ENCODE measurements at places on chromosomes 12 and 14.

DNA sequence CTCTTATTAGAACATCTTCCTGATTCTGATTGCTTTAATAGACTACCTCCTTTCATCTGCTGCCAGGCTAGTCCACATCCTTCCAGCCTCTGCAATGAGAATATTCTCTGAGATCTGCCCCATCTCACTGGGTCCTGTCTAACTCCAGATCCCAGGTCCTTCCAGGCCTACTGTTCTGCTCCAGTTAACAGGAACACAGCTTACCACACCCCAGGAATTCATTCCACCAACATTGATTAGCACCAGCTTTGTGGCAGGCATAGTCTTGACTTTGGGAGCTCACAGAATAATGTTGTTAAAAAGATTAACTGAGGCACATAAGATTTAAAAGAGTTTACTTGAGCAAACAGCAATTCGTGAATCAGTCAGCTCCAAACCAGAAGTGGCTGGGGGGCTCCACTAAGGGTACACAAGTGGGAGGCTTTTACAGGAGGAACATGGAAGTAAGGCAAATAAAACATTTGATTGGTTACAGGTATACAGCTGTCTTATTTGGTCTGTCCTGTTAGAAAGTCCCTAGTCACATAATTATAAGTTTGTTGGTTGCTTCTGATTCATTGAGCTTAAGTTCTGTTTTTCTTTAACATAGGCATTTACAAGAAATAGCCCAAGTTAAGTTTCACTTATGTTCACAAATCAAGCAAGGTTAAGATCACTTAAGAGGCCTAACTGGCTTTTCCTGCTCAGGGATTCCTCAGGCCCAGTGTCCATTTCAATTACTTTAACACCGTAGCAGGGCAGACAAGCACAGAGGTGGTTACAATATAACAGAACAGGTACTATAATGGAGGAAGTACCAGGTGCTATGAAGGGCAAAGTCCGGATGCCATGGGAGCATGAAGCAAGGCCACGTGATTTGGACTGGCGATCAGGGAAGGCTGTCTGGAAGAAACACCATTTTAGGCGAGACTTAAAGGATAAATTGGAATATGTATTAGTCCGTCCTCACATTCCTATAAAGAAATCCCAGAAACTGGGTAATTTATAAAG, 12.2 kb upstream of the MYH7 start:
- no peak for DNase-seq

- no peak for DNase-seq
These were observed 196.6 kb upstream of the DCN start for GRCh38 chr12:91379051-91379775.

- DNase-seq, result no peak
These were observed 226.4 kb upstream of the CAND1 start for GRCh38 chr12:67042697-67043131.

GRCh38 chr12:117664169-117664568, 302.7 kb upstream of the NOS1 start:
- DNase-seq, result no peak

GRCh38 chr14:41875116-41875515, 268.4 kb downstream of the LRFN5 start:
- no peak for DNase-seq

DNA sequence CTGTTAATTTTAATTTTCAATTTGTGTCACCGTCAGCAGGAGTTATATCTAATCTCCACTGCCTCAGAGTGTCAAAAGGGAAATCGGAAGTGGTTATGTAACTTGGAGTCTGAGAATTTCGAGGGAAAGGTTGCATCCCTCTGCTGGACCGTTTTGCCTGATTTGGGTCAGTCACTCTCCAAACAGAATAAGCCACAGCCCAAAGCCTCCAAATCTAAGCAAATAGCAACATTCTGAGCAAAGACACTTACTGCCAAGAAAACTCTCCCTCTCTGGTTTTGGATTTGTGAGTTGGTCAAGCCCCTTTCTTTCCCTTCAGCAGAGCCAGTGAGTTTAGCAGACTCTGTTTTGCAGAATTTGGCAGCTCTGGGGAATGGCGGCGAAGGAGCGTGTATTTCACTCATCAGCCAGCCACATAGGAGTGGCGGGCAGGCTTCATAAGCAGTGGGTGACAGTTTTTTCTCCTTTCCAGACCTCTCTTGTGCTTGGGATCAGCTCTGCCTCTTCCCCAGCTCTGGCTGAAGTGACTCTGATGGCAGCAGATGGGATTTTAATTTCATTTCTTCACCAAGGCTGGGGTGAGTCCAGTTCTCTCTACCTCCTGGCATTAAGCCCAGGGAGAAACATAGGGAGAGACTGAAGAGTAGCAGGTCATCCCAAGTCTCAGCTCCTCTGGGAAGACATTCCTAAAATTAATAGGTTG, 218.7 kb upstream of the NOS1 start:
- no peak for DNase-seq

DNA sequence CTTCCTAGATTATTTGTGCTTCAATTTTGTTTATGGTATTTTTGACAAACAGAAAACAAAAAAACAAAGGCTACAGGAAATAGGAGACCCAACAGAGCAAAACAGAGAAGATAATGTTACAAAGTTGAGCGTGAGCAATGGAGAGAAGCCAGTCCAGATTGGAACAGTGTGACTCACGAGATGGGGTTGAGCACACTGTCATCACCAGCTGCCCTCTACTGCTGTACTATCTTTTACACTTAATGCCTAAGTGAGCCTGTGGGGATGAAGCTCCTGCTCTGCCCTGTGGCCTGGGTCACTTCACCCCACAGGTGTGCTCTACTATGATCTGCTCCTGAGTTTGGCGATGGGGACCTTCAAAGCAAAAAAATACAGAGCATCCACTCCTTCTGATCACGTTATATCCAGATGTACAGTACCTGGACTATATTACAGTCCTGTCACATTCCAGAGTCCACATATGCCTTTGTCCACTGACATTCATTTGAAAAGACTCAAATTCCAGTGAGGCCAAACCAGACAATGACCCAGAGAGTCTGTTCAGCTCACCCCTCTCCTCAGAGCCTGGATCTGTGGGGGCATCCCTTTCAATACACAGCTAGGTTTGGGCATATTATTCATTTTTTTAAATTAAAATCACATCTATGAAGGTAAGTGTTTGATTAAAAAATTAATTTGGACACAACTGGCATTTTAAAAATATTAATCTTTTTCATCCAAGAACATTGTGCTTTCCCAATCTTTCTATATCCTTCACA, 4.4 kb downstream of the IPO8 start:
- DNase-seq, result no peak

- DNase-seq, result no peak
These were observed 105.1 kb downstream of the MNAT1 start for GRCh38 chr14:60839657-60840056.

GRCh38 chr12:132227118-132227517, 82.9 kb downstream of the NOC4L start:
- DNase-seq, result no peak

DNA sequence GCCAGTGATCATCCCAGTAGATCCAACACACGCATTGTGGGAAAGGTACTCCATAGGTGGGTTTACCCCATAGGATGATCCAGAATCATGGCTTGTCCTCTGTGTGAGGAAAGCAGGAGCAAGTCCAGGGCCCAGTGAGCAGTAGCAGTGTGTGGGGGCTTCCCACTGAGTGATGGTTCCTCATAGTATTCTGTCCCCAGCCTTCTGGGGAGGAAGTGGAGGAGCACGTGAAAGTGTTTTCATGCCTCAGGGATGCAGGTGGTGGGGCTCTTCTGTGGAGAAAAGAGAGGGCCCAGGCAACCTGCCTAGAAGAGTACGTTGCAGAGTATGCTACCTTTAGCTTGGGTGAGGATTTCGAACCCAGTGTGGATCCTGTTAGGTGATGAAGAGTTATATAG, 56.5 kb downstream of the SUSD6 start:
- no peak for DNase-seq

GRCh38 chr14:65301862-65302539, 110.5 kb upstream of the FUT8 start:
- no peak for DNase-seq

DNA sequence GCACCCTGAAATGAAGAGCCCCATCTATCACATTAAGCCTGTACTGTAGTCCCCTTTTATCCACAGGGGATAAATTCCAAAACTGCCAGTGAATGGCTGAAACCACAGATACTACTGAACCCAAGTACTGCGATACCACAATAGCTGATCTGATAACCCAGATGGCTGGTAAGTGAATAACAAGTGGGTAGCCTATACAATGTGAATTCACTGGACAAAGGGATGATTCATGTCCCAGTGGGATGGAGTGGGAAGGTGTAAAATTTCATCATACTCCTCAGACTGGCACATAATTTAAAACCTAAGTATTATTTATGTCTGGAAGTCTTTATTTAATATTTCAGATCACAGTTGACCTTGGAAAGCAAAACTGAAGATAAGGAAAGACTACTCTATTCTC, 201.3 kb downstream of the GPHN start:
- no peak for DNase-seq

DNA sequence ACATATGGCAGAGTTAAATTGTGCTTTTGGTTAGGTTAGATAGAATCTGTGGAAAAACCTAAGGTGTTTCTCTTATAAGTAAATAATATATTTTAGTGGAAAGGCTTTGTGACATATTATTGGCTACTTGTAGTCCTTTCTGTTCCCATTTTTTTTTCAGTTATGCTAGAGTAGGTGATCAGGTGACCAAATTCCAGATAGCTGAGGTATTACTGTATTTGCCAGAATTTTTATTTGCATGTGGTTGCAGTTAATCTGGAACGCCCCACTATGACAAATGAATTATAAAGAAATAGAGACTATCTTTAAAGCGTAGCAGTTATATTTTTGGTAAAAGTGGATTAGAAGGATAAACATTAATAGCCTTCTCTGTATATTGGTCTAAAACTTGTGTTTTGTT, 52.0 kb downstream of the ARHGAP5 start:
- DNase-seq, result no peak

GRCh38 chr14:87686746-87687145, 306.2 kb downstream of the GALC start:
- no peak for DNase-seq

DNA sequence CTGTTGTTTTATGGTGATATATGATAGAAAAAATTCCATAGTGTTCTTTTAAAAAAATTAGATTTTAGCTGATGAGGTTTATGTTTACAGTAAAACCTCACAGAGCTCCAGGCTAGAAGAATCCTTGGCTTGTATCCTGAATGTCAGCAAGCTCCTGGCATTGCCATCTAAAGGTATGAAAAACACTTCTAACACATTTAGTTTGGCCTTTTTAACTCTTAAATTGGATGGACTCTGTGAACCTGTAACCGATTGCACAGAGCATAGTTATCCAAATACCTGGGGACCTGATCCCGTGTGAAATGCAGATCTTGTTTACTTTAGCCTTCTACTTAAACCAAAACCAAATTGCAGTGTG, 241.1 kb upstream of the DCN start:
- no peak for DNase-seq

GRCh38 chr14:101620821-101621785, 59.8 kb downstream of the DIO3 start:
- DNase-seq, result no peak

Data from left kidney (tissue), 8 donors.